ENCODE measurements at places on chromosomes 3 and 15.

DNA sequence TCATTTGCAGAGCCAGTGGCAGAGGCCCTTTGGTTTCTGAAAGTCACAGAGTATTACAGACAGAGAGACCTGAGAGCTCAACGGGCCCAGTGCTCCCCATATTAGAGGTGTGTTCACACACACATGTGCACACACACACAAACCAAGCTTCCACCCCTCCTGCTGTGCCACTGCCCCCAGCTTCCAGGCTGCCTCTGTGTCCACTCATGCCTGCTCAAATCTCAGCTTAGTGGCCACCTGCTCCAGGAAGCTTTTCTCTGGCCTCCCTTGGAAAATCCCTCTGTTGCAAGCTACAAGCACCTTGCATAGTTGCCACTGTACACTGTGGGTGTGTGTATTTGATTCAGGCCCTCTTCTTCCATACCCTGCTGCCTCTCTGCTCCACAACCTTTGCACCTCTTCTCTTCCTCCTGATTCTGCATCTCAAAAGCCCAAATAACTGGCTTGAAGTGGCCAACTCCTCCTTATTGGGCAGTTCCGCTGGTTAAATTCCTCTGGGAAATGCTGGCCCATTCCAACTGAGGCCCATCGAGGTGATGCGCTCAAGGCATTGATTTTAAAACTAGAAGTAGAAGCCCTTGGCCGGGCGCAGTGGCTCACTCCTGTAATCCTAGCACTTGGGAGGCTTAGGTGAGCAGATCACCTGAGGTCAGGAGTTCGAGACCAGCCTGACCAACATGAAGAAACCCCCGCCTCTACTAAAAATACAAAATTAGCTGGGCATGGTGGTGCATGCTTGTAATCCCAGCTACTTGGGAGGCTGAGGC lies 23.0 kb downstream of the MESD start:
- no peak for DNase-seq

- DNase-seq: no peak
Measured at GRCh38 chr15:94059013-94059587, 172.3 kb upstream of the MCTP2 start.

- no peak for DNase-seq
Measured at GRCh38 chr3:155076888-155077287, 3.2 kb upstream of the MME start.

- DNase-seq: no peak
Measured at GRCh38 chr3:78495301-78495700, 1272.5 kb downstream of the ROBO1 start.

GRCh38 chr3:149763565-149764195 lies 11.4 kb upstream of the COMMD2 start:
- DNase-seq: no peak

GRCh38 chr3:130659911-130660310 lies 86.7 kb downstream of the PIK3R4 start:
- DNase-seq: no peak

DNA sequence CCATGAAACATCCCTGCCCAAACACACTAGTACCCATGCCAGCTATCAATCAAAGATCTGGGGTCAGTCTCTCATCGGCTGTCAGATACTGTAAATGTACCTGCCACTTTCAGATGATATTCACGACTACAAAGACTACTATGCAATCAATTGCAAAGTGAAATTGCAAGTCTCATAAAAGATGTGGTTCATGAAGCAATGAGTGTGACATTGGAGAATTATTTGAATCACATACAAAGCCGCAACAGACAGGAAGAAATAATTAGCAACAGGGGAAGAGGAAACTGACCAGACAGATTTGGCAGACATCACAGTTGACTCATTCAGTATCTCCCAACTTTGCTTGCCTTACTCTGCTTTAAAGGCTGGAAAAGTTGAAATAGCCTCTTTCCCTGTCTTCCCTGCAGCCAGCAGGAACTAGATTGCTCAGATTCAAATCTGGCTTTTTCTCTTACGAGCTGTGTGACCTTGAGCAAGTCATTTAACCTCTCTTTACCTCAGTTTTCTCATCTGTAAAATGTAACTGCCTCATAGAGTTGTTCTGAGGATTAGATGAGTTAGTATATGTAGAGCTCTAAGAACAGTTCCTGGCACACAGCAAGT lies 95.7 kb upstream of the C3orf80 start:
- DNase-seq: no peak

DNA sequence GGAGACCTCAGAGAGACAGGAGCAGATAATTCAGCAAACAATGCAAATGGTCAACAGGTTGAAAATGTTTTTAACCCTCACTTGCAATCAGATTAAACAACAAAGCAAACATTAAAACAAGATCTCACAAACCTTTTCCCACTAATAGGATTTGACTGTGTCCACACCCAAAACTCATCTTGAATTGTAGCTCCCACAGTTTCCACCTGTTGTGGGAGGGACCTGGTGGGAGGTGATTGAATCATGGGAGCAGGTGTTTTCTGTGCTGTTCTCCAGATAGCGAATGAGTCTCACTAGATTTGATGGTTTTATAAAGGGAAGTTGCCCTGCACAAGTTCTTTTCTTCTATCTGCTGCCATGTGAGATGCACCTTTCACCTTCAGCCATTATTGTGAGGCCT lies 1.3 kb upstream of the LYSMD4 start:
- DNase-seq: no peak

GRCh38 chr3:149479621-149480325 lies 5.3 kb downstream of the TM4SF4 start:
- DNase-seq: no peak

DNA sequence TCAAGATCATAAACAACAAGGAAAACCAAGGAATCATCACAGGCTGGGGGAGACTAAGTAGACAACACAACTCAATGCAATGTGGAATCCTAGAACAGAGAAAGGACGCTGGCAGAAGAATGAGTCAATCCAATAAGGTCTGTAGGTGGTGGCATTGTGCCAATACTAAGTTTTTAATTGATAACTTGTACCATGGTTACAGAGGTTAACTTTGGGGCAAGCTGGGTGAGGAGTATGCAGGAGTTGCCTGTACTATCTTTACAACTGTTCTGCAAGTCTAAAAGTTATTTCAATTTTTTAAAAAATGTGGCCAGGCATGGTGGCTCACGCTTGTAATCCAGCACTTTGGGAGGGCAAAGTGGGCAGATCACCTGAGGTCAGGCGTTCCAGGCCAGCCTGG lies 46.2 kb downstream of the RORA start:
- DNase-seq: no peak

- DNase-seq: no peak
Measured at GRCh38 chr3:53773611-53774368, 72.4 kb downstream of the CHDH start.

DNA sequence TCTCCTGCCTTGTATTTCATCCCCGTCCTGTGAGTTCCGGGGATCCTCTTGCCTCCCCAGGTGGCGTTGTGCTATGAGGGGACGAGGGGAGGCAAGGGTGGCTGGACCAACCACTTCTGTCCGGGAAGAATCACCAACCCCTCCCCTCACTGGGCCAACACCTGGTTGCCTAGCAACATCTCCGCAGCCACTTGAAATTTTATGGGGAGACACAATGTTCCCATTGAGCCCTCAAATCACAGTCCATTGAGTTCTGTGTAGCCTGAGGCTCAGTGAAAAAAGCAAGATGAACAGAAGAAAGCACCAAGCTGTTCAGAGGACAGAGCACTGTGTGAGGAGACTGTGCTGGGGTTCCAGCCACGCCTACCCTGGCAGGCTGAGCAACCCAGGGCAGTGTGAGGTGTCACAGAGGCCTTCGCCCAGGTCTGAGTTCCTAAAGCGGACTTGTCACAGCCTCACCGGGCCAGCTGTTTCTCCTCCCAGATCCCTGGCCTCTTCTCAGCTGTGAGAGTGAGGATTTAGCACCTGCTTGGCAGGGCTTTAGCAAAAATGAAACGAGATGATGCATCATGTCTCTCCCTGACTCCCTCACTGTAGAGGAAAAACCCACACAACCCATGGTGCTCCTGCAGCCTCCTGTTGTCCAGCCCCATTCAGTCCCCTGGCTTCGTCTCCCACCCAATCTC lies 76.8 kb downstream of the ATP2B2 start:
- DNase-seq: no peak

DNA sequence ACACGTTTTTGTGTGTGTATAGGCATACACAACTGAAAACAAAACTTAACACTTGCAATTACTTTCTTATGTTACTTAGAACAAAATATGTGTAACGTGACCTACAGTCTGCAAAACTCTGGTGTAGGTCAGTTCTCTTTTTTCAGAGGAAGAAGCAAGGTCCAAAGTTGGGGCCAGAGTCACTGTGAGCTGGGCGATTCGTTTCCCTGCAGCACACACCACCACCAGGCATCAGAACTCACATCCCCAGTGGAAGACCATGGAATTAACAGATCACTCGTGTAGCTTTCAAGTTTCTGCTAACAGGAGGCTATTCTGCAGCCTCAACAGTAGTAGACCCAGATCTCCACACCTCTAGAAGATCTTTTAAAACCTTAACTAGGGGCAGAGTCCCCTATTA lies 25.8 kb downstream of the ANP32A start:
- DNase-seq: no peak

DNA sequence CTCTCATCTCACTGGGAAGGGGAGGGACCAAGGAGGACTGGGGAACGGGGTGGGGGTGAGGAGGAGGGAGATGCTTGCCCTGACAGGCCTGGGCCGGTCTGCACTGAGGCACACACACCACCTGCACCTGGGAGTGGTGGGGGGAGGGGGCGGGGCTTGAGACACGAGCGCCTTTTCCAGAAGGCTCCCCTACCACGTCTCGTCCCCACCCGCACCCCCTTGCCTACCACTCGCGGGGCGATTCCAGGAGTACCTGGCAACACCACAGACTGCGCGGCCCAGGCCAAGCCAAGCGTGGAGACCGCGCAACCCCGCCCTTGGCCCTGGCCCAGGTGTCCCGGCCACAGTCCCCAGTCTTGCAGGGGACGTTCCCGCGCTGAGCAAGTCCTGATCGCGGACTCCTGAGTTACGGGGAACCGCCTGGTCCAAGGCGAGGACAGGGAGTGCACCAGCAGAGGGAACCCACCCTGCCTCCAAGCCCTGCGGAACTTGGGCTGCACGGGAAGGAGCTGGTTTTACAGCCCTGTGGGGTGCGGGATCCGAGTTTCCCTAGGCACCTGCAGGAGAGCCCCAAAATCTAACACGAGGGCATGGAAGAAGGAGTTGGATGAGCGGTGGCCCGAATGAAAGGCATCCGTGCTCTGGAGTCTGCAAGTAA lies 68.1 kb upstream of the SH3GL3 start:
- DNase-seq: no peak

DNA sequence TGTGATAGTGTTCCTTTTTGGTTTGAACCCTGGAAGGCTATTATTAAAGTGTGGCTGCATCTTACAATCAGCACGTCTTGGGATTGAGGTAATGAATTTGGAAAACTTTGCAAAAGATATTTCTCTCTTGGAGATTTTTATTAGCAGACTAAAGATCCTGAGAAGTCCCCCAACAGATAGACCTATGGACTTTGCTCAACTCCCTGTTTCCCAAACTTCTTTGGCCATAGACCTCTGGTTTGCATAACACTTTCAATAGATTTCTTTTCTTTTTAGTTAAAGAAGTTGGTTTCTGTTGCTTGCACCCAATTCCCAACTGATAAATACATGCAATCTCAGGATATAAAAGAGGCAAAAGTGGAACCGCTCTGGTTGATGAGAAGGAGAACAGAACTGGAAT lies 465.8 kb upstream of the PROK2 start:
- DNase-seq: no peak

DNA sequence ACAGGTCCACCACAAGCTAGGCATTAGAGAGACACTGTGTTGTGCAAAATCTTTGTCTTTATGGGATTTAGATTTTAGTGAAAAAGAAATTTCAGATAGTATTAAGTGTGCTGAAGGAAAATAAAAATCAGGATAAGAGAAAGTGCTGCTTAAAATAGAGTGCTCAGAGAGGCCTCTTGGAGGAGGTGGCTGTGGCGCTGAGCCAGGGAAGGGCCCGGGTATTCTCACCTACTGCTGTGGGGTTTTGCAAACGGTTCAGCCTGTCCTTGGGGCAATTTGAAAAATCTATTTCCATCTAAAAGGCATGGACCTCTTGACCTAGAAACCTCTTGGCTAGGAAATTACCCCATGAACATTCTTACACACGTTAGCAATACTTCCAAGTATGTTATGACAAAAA lies 267.7 kb downstream of the TJP1 start:
- no peak for DNase-seq

DNA sequence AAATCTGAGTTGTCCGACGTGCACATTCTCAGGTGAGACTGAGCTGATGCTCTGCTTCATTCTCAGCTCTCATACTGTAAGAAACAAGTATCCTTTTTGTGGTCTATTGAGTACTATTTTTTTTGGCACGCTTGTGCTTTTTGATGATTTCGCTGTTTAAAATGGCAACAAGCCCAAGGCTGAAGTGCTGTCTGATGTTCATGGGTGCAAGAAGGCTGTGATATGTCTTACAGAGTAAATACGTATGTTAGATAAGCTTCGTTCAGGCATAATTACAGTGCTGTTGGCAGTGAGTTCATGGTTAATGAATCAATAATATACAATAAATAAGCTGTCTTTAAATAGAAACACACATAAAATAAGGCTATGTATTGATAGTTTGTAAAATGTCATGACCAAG lies 27.2 kb downstream of the AQR start:
- DNase-seq: no peak

DNA sequence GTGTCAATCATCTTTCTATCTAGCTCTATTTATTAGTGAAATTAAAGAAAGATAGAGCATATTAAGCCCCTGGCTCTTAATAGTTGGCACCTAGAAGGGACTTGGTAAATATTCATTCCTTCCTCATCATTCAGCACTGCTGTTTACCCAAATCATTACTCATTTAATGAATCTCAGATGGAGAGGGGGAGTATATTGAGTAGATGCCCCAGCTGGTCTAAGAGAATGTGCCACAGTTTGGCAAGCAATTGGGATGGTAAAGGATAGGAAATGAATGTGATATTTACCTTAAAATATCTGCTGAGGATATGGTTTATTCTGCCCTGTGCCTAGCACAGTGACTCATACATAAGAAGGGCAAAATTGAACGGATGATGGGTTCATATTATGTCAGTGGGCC lies 6.0 kb downstream of the IL1RAP start:
- DNase-seq: no peak

GRCh38 chr15:88747631-88748030 lies 55.6 kb upstream of the ACAN start:
- DNase-seq: no peak

- no peak for DNase-seq
Measured at GRCh38 chr3:61872077-61872706, 310.8 kb downstream of the PTPRG start.

GRCh38 chr15:70268698-70269251 lies 171.1 kb upstream of the TLE3 start:
- no peak for DNase-seq

- peak; percentile 32 for DNase-seq
Measured at GRCh38 chr3:108110934-108111333, 20.1 kb upstream of the CD47 start.

DNA sequence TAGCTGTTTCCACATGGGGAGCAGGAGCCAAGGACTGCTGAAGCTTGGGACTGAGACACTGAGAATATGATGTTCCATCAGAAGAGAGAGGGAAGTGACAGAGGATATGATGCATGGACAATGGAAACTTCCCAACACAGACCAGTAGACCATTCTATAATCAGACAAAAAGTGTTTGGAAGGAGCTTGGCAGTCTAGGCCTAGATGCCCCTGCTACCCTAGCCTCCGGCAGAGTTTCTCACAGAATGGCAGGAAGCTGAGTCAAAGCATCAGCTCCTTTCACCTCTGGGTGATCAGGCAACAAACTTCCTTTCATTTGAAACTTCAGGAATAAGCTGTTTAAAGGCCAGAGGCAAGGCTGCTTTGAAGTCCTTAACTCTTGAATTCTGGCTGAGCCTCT lies 222.0 kb downstream of the NEK10 start:
- DNase-seq: no peak
